ENCODE measurements at places on chromosomes 5 and 9. TPM values are rescaled to one million over a fixed set of nuclear protein-coding genes. Genes with fewer than 3 reads are reported as not detected.

OR1Q1 gene
- not detected for total RNA-seq

GRCh38 chr5:30765227-30765626 lies 428.3 kb upstream of the CDH6 start:
- DNase-seq = no peak

DNA sequence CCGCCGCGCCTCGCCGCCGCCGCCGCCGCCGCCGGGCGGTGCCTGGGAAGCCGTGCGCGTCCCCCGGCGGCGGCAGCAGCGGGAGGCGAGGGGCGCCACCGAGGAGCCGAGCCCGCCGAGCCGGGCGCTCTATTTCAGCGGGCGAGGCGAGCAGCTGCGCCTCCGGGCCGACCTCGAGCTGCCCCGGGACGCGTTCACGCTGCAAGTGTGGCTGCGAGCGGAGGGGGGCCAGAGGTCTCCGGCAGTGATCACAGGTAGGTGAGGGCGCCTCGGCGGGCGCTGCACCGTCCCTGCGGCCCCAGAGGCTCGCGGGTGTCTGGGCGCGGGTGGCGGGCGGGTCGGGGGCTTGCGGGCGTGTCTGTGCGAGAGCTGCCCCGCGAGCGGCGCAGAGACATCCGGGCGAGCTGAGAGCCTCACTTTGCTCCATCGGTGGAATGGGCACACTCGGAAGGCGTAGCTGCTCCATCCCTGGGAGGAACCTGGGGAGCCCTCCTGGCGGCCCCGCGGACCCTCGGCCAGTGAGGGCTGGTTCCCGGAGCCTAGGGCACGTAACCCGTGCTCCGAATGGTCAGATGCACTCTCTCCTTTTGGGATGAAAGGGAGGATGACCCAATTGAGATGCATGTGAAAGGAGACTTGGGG lies 864 bp downstream of the PAPPA start:
- no peak for DNase-seq

TMEM252 gene
- not detected for total RNA-seq

HOMER1 gene
- 5.2 TPM for total RNA-seq

LCN9 gene
- total RNA-seq = not detected

DNA sequence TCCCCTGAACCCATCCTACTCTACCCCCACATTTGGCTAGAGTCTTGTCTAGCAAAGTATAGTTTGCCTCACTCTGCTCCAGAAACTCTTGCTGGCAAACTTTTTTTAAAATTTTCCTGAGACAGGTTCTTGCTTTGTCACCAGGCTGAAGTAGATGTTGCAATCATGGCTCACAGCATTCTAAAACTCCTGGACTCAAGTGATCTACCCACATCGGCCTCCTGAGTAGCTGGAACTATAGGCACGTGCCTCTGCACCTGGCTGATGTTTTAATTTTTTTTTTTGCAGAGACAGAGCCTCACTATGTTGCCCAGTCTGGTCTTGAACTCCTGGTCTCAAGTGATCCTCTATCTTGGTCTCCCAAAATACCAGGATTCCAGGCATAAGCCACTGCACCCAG lies 175.8 kb upstream of the FBXL17 start:
- no peak for DNase-seq

- no peak for DNase-seq
These were observed 4.9 kb downstream of the TBC1D9B start for GRCh38 chr5:179902763-179903158.

SOX30 gene
- not detected for total RNA-seq

GRCh38 chr5:10567781-10568321 lies 4.0 kb downstream of the ANKRD33B start:
- no peak for DNase-seq

ADAMTS19 gene
- not detected for total RNA-seq

ADAMTSL2 gene
- not detected for total RNA-seq

- no peak for DNase-seq
These were observed 3.3 kb upstream of the RALGDS start for GRCh38 chr9:133124123-133124906.

- no peak for DNase-seq
These were observed at the start of gene FAM78A for GRCh38 chr9:131276094-131276888. FAM78A (minus strand) TSS chr9:131276510; CDS start chr9:131276179, 331 bp downstream.

IFNA2 gene
- total RNA-seq = not detected

FAM153A gene
- not detected for total RNA-seq

SUSD3 gene
- total RNA-seq = 0.27 TPM

DNA sequence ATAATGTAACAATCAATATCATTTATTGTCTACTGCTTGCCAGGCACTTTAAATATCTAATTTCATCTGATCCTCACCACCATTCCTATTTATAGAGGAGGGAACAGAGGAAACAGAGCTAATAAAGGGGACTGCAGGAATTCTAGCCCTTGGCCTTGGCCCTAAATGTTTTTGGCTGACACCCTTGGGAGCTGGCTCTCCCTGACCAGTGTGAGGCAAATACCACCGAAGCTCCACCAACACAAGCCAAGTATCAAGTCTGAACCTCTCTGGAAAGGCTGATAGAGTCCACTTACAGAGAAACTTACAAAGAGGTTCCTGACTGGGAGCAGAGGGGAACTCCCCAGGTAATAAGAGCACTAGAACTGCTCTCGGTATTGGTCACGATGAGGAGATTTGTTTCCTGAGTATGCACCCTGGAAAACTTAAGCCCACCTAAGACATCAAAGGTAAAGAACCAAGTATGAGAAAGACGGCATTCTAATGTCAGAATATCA lies 243.1 kb upstream of the PANK3 start:
- DNase-seq = no peak

TIMD4 gene
- total RNA-seq = not detected

- no peak for DNase-seq
These were observed 41.3 kb downstream of the FBXO10 start for GRCh38 chr9:37534901-37535300.

CCDC192 gene
- total RNA-seq = not detected

GRCh38 chr5:14342306-14342705 lies 199.2 kb downstream of the TRIO start:
- no peak for DNase-seq

- DNase-seq = no peak
These were observed 67.3 kb upstream of the VCAN start for GRCh38 chr5:83404182-83404716.

- DNase-seq = no peak
These were observed 112.4 kb downstream of the INIP start for GRCh38 chr9:112605518-112605917.

GRCh38 chr5:2459251-2459650 lies 292.2 kb downstream of the IRX2 start:
- no peak for DNase-seq

CCL19 gene
- total RNA-seq = not detected

GRCh38 chr5:171505473-171506043 lies 86.1 kb downstream of the FGF18 start:
- DNase-seq = no peak

SHOC1 gene
- not detected for total RNA-seq

- no peak for DNase-seq
These were observed 72.8 kb upstream of the NXNL2 start for GRCh38 chr9:88462191-88462590.

C9orf43 gene
- total RNA-seq = 0.40 TPM

SPATA31A3 gene
- not detected for total RNA-seq

ITGA1 gene
- total RNA-seq = 2.7 TPM

DNA sequence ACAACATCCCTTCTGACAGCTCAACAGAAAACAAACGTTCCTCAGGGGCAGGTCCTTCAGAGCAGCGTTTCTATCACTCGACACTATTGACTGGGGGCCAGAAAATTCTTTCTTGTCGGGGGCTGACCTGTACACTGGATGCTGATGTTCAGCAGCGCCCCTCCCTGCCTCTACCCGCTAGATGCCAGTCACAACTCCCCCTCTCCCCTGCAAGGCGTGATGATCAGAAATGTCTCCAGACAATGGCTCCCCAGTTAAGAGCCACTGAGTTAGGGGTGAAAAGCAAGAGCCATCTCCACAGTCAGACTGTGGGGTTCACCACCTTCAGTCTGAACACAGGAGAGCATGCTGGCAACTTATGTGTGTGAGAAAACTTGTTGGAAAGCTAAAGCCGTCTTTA lies 39.8 kb downstream of the SERINC5 start:
- DNase-seq = no peak

DNA sequence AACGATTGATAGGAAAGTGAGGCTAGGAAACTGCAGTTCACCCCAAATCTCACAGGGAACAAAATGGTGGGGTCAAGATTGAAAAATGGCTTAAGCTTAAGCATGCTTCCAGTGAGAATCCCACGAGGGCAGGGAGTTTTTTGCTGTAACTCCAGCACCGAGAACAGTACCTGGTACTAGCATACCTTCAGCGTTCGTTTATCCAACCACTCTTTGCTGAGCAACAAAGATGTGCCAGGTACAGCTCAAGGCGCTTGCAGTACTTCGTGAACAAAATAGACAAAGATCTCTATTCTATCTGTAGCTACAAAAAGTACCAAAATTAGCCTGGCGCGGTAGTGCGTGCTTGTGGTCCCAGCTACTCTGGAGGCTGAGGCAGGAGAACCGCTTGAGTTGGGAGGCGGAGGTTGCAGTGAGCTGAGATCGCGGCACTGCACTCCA lies 778 bp upstream of the PPP6C start:
- no peak for DNase-seq

PRRX2 gene
- total RNA-seq = 5.1 TPM

GRCh38 chr5:176803943-176804498 lies 6.3 kb upstream of the UNC5A start:
- peak; percentile 47 for DNase-seq

DNA sequence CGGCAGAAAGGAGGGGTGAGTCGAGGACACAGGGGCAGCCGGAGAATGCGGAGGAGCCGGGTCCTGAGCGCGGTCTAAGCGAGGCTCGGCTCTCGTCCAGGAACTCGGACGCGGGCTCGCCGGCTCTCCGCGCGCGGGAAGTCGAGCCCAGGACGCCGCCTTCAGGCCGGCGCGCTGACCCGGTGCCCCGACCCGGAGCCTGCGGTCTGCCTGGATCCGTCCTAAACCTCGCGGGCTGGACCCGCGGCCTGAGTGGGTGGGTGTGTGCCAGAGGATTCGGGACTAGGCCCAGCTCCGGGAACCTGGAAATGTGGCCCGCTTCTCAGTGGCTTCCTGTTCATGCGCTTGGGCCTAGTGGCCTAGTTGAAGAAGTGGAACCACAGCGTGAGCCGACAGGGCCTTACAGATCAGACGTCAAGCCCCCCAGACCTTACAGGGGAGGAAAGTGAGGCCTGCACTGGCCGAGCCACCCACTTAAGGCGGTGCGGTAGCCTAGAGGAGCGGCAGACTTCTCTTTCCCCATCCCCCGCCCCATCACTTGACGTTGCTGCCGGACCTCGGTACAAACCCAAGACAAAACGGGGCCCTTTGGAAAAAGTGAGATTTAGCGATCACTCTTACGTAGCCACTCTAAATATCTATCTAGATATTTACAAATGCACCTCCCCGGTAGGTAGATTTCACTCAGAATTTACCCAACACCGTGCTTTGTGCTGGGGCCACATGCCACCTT lies 1.2 kb downstream of the CDKN2B-AS1 start:
- DNase-seq = no peak

- peak; percentile 47 for DNase-seq
These were observed 9.3 kb upstream of the PTPN3 start for GRCh38 chr9:109507421-109507838.

GRCh38 chr9:127066851-127067136 lies 55.6 kb downstream of the ANGPTL2 start:
- DNase-seq = no peak

GRCh38 chr9:16385590-16385989 lies 484.9 kb downstream of the BNC2 start:
- no peak for DNase-seq

DNA sequence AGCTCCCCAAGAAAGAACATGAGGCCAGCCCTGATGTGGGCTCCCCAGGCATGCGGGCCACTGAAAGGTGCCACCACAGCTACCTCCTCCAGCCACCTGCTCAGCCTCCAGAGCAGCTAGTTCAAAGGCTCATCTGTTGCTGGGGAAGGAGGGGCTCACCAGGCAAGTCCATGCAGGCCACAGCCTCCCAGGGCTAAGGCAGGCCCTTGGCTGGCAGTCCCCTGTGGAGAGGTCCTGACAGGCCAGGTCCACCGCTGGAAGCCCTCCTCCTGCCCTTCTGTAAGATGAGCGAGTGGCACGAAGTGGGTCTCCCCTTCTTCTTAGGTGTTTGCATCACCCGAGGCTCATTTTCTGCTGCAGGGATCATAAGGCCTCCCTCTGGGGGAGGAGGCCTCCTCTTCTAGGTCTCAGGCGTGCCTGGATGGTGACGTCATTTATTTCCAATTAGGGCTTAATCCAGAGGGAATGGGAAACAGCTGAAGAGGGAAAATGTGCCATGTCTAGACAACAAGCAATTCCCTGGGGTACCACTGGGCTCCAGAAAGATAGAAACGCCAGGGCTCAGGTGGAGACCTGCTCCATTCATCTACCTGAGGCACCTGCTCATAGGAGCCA lies 91.6 kb downstream of the CFAP90 start:
- DNase-seq = no peak

IL7R gene
- total RNA-seq = not detected

GPX3 gene
- total RNA-seq = 47.7 TPM

RPL37 gene
- 4,417 TPM for total RNA-seq

PPP2CA gene
- total RNA-seq = 111 TPM
